ENCODE measurements at places on chromosomes 1 and 21.

DNA sequence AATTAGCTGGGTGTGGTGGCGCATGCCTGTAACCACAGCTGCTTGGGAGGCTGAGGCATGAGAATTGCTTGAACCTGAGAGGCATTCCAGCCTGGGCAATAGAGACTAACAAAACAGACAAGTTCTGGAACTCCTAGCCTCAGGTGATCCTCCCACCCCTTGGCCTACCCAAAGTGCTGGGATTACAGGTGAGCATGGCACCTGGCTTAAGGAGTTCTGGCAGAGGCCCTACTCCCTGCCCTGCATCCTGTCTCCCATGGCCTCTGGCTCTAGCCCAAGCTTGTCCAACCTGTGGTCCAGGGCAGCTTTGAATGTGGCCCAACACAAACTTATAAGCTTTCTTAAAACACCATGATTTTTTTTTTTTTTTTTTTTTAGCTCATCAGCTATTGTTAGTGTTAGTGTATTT is 20.4 kb downstream of the TOMM20 start:
- DNase-seq, result no peak

DNA sequence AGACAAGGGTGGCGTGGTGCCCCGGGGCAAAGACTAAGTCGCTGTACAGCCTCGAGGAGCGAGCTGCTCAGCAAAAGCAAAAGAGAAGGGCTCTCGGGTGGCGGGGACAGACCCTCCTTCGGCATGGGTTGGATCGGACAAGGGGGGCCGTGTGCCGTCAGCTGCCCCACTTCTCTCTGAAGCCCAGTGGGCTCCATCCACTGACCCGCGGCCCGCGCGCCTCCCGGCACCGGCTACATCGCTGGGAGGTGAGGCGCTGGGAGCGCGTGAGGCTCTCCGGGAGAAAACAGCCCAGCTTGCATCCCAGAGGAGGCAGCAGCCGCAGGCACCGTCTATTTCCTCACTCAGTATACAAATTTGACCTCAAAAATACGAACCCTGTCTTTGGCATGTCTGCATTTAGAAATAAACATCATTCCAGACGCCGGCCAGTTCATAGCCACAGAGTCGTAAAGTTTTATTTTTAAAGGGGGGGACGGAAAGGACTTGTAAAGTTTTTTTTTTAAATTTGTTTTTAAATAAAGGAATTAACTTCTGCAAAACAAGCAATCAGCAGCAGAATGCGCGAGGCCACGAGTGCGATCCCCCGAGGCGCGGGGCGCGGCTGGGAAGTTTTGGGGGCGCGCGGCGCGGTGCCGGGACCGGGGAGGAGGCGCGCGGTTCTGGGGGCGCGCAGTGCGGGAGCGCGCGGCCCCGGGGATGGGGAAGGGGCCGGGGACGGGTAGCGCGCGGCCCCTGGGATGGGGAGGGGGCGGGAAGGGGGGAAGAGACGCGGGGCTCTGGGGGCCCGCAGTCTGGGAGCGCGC is 689 bp upstream of the GPR137B start:
- DNase-seq, result no peak

DNA sequence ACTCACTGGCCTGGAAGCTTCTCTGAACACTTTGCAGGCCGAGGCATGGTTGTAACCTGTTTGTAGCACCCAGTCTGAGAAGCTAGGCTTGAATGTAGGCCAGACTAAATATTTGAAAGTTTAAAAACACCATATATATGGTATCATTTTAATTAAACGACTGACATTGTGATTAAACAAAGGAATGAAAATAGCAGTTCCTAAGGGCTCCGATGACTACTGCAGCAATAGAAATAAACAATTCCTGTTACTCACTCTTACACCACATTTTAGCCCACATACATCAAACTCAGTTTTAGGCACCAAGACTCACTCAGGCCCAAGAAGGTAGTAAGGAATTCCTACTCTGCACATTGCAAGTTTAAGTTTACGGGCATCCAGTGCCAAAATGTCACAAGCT is 281.2 kb downstream of the AKT3 start:
- DNase-seq, result no peak

DNA sequence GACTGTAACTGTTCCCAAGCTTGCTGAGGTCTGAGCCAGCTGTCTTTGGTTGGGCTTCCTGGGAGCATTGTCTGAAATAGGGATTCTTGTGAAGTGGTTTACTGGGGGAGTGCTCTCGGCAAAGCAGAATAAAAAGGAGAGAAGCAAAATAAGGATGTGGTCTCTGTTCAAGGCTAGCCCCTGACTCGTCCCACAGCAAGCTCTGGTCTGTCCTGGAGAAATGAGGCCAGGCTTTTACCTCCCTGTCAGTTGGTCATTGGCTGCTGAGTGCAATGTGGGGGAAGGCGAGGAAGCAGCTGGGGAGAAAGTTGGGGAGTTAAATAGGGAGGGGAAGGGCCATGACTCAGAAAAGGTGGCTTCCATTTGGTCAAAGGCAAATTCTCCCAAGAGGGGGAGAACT is 303.9 kb upstream of the DUSP10 start:
- DNase-seq, result no peak

- no peak for DNase-seq
Measured at GRCh38 chr1:181208083-181208482, 119.6 kb downstream of the IER5 start.

DNA sequence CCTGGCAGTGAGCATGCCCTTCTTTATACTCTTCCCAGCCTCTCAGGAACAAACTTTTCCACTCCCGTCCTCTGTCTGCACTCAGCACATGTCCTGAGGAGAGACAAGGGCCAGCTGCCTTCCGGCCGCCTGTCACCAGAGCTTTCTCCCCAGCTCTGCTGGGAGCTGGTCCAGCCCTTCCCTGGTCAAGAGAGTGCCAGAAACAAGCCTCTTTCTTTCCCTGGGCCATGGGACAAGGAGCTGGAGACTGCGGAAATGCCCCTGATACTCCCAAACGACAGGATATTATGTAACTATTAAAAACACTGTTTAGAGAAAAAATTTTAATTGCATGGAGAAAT is 10.4 kb downstream of the LAMB3 start:
- DNase-seq, result no peak

GRCh38 chr21:32806810-32807386 is 35.3 kb upstream of the PAXBP1 start:
- DNase-seq, result no peak

DNA sequence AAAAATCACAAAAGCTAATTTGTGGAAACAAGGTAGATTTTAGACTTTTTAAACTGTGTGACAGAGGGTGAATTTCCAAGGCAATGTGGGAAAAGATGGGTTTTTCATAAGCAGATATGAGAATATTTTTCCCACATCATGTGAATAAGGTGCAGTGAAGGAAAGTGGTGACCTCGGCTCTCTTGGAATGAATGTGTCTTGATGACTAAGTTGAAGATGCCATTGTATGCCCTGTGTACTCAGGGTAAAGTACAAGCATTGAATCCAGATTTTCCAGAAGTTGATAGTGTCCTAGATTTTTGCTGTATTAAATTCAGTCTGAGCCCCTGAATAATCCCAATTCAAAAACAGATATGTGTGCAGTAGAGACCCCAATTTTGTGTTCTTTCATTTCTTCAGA is 442.6 kb upstream of the ADGRL2 start:
- no peak for DNase-seq

DNA sequence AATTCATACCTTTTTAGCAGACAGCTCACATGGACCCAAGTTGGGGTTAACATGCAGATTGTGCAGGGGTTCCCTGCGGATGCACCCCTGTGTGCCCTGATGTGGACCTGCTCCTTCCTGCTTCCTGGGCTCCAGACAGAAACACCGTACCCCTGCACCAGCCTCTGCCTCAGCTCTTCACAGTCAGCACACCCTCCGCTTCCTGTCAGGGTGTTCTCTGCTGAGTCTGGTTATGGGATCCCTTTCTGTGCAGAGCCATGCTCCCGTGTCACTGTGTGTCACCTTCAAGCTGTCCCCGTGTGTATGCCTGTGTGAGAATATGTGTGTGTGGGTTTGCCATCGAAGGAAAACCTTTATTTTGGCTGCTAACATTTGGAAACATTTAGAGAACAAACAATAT is 48.7 kb upstream of the KCNJ15 start:
- no peak for DNase-seq

DNA sequence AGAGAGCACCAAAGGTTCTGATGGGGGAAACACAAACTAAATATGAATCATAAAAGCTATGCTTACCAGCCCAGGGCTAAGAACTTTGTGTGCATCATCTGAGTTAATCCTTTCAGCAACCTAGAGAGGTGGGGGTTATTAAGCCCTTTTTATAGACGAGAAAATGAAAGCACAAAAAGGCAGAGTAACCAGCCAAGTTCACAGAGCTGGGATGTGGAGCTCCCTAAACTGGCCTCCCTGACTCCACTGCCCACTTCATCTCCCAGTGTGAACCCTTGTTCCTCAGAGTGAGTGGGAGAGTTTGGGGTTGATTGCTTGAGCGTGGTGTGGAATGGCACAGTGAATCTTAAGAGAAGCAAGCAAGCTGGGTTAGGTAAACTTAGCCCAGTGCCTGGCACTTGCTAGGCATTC is 10.8 kb upstream of the BCAR3 start:
- no peak for DNase-seq

GRCh38 chr1:169885207-169885606 is 8.5 kb downstream of the SCYL3 start:
- DNase-seq, result no peak
